ENCODE measurements at places on chromosomes 3 and 15.

GRCh38 chr3:5692446-5692845 lies 504.9 kb downstream of the EDEM1 start:
- no peak for DNase-seq

- DNase-seq: peak; percentile 63
These were observed 15.0 kb downstream of the PTH1R start for GRCh38 chr3:46892285-46893145.

DNA sequence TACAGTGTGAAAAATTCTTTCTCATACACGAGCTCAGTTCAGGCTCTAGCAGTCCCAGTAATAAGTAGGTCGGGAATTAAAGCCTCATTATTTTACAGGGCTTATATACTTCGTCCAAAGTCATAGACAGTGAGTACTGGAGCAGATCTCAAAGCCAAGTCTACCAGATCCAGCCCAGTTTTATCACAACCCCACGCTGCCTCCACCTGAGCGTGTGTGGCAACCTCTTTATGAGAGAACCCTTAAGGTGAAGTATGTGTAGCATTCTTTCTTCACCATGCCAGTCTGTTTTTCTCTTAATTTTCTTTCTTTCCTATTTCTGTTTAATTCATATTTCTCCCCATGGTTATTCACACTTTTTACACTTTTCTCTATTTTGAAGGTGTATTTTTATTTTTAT lies 574.6 kb upstream of the ARPP21 start:
- DNase-seq: no peak

GRCh38 chr15:89130201-89130600 lies 41.9 kb downstream of the ABHD2 start:
- DNase-seq: no peak

DNA sequence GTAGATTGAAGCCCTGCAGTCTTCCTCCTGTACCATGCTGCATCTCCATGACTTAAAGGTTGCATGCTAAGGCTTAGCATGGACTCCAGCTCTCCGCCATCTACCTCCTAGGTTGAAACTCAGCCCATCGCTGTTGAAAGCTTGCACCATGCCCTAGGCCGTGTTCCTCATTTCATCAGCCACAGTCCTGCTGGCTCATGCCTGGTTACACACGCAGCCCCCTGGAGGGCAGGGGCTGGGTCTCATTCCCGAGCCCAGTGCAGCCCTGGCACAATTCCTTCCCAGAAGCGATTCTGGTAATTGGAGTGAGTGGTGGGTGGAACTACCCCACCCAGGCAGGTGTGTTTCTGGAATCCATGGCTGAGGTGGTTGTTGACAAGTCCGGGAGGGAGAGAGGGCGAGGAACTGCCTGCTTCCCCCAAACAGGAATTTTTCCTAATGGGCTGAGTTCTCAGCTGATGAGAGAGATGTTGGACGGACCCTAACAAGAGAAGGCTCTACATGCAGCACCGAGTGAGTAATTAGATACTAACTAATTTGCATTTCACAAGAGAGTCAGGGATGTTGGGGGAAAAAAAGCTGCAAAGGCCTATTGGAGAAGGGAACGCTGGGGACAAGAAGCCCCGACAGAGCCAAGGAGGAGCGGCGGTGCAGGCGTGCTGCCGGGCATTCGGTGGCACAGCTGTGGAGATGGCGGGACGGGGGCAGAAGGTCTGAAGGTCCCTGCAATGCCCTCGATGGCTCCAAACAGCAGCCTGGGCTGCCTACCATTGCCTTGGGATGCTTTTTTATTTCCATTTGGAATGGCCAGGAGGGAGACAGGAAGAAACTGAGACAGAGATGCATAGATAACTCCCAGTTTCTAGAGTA lies 92.3 kb upstream of the TLE3 start:
- no peak for DNase-seq

GRCh38 chr3:61387817-61388216 lies 136.6 kb upstream of the FHIT start:
- no peak for DNase-seq

GRCh38 chr15:68725736-68726135 lies 95.0 kb downstream of the ANP32A start:
- peak; percentile 88 for DNase-seq

DNA sequence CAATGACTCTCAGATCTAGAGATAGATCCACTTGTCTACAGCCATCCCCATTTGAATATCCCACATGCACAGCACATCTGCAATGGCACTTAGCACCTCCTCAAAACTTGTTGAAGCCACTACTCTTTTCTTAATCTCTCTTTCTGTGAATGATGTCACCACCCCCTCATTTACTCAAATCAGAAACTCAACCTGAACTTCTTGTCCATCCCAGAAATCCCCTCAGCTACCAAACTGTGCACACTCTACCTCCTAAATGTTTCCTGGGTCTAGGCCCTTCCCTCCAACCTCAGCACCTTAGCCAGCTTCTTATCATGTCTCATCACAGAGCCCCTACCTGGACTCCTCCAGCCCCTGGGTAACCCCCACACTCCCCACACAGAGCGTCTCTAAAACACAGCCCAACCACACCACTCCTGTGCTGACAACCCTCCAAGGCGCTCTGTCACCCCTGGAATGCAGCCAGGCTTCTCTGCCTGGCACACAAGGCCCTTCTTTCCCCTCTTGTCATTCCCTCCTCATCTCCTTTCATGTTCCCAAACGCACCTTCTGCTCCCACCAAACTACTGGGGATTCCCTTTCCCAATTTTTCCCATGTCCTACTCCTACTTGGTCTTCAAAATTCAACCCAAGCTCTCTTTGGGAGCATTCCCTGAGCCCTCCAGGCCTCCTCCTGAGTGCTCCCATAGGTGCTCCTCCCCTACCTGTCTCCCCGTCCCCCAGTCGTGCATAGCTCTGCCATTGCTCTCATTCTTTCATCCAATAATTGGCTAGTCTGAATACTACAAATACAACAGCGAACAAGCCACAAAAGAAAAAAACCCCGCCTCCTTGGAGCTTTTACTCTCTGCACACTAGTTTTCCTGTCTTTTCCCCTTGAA lies 39.8 kb upstream of the ZBTB38 start:
- DNase-seq: no peak

DNA sequence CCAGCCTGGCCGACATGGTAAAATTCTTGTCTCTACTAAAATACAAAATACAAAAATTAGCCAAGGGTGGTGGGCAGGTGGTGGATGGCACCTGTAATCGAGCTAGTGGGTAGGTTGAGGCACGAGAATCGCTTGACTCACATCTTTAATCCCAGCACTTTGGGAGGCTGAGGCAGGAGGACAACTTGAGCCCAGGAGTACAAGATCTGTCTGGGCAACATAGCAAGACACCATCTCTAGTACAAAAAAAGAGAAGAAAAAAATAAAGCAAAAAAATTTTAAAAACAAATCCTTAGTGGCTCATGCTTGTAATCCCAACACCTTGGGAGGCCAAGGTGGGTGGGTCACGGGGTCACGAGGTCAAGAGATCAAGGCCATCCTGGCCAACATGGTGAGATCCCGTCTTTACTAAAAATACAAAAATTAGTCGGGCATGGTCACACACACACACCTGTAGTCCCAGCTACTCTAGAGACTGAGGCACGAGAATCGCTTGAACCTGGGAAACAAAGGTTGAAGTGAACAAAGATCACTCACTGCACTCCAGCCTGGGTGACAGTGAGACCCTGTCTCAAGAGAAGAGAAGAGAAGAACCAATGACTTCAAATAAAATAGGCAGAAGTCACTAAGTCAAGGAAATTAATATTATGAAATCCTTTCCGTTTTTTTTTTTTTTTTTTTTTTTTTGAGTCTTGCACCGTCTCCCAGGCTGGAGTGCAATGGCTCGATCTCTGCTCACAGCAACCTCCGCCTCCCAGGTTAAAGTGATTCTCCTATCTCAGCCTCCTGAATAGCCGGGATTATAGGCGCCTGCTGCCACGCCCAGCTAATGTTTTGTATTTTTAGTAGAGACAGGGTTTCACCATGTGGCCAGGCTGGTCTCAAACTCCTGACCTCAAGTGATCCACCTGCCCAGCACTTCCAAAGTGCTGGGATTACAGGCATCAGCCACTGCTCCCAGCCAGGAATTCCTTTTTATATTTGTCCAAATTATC lies 4.9 kb downstream of the RHOA start:
- DNase-seq: no peak

DNA sequence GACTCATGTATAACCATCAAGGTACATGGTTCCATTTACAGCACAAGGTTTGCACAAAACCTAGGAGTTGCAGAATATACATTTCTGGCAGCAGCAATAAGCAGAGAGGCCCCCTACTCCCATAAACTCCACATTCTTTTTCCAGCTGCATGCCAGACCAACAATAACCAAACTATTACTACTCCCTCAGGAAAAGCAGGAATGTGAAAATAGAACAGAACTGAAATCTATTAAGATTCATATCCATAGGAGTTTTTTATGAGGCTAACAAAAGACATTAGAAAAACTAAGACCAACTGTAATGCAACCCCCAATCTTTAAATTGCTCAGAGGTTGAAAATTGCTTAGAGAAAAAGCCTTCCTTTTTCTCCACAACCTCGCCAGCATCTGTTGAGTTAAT lies 27.6 kb upstream of the TOP2B start:
- DNase-seq: no peak

DNA sequence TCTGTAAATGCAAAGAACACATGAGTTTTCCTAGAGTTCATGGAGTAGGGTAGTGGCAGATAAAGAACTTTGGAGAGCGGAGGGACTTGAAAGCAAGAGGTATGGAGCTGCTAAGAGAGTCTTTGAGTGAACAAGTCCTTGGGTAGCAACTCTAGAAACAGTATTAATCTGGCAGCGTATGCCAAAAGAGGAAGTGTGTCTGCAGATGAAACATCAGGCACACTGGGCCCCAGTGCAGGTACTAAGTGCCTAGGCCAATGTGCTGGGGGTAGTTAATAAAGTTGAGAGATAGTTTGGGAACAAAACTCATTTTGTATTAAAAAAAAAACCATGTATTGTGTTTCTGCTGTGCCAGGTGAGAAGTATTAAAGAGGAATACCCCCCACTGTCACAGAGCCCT lies 223.0 kb upstream of the STRIT1 start:
- DNase-seq: peak; percentile 3

DNA sequence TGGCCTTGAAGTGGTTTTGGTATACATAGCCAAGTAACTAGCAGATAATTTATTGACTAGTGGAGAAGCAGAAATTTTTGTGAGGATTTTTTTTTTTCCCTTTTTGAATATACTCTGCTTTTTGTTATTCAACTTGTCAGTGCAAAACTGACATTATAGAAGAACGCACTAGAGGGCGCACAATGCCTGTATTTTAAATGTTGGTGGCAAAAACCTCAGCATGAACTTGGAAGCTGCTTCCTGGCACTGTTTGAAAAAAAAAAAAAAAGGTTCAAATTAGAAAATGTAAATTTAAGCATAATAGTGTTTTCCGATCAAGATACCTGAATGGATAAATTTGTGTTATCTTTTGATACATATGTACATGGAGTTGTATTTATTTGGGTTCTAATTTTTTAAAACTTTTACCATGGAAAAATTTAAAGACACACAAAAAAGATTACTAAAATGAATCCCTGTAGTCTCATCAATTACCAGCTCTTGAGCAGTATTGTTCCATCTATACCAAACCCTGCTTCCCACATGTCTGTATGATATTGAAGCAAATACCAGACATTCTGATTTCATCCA lies 56.0 kb downstream of the SLC25A26 start:
- DNase-seq: peak; percentile 68

DNA sequence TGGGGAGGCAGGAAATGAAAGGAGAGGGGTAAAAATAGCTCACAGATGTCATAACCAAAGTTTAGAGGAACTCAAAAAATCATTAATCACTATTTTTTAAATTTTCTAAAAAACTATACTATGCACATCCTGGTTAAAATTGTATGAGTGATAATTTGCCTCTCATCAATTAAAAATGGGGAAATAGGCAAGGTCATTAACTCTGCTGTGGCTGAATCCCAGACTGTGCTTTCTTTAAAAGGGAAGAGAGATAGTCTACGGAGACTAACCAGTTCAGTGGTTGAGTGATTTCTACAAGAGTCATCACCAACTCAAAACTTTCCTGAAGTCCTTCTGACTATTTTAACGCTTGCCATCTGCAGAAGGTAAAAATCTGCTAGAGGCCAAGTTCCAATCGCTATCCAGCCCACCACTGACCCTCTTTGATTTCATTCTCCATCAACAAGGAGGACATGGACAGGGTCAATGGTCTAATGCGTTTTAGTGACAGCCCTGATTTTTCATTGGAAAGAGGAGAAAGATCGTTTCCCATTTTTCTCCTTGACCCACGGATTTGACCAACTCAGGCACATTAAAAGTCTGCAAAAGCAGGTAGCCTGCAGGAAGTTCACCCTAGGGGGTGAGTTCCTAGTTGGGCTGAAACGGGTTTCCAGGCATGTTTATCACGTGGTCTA lies 850 bp downstream of the SUCLG2 start:
- DNase-seq: no peak

- peak; percentile 20 for DNase-seq
These were observed 80.7 kb downstream of the SQOR start for GRCh38 chr15:45715528-45715927.

GRCh38 chr15:67108122-67108961 lies 42.9 kb downstream of the SMAD3 start:
- DNase-seq: peak; percentile 20

- no peak for DNase-seq
These were observed 25.3 kb downstream of the IL16 start for GRCh38 chr15:81222007-81222406.

DNA sequence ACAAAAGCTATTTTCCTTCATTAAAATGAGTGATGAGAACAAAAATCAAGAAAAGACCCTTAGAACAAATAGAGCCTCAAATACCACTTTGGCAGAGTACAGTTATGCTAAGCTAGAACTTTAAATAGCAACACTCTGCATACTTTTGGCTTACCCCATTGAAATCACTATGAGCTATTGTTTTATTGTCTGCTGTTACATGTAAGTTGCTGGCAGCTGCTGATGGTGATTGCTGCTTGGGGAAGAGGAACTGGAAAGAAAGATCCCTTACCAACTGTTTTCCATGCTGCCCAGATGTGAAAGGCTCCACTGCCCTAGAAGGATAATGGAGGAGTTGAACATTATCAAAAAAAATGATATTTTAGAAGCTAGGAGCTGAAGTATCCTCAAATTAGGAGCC lies 135.4 kb downstream of the SYNPR start:
- DNase-seq: no peak

DNA sequence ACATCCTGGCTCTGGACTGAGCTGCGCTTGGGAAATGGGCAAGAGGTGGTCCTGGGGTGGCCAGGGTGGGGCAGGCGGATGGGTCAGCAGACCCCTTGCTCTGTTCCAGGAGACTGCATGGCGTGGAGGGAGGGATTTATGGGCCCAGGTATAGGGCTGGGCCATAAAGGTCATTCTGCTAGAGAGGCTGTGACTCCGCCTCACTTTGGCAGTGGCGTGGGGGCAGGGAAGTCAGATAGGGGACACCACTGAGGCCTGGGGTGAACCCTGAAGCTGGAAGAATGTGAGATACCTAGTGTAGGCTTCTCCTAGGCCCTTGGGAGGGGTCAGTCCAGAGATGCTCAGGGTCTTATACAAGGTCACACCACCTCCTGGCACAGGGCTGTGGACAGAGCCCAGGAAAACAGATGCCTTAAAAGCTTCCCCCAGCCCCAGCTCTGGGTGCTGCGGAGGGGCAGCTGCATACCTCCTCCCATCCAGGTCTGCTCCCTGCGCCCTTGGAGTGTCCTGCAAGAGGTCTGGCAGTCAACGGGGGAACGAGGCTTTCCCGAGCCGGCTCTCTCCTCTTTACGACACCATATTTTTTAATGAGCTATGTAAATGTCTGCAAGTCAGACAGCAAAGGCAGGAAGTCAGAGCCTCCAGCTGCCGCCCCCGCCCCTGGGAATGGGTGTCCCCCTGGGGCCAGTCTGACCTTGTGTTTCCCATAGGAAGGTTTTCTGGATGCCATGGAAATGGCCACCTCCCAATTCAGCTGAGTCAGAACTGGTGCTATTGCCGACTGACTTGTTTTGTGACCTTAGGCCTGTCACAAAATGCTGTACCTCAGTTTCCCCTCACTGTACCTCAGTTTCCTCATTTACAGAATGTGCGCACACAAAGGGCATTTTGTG lies 26.3 kb downstream of the LINGO1 start:
- DNase-seq: no peak

Measured in Kasumi-1 (cell line).